ENCODE measurements at places on chromosomes 3 and 15.

GRCh38 chr3:113575206-113575605 is 42.9 kb downstream of the SIDT1 start:
- no peak for DNase-seq

DNA sequence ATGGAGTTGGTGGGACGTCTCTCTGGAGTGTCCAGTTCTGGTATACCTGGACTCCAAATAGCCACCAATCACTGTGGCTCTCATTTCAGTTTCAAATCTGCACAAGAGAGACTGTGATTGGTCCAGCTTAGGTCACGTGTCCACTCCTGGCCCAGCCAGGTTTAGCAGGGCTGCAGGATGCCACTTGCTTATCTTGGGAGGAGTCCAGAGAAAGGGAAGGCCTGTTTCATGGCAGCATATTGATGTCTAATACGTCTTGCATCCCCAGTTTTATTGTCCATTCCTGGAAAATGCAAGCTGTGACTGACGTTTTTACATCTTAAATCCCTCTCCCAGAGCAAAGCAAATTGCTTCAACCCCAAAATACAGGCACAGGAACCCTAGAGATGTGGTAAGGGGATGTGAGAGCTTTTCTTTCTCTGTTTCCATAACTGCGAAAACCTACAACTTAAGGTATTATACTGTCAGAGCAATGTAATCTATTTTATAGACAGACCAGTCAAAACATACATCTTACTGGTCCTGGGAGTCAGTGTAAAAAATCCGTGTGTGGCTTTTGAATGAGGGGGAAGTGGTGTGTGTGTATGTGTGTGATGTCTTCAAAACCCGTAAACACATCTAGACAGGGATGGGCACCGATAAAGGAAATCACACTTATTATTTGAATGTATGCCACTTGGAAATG is 274.4 kb downstream of the TLE3 start:
- DNase-seq, result no peak

DNA sequence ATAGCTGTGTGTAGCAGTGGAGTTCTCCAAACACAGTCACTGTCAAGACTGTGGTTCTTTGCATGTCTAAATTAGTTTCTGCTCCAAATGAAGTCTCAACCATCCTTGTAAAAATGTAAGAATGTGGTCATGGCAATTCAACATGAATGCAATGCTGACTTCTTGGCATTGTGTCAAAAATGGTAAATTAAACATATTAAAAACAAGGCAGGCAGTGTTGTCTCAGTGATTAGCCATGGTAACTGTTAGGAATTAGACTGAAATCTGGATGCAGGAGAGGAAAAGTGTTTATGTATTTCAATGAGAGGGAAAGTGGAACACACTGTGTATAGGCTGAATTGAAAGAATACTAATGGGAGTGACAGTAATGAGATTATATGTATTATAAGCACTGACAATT is 597.2 kb downstream of the EDEM1 start:
- no peak for DNase-seq

GRCh38 chr3:24288496-24289236 is 206.0 kb downstream of the THRB start:
- DNase-seq, result no peak

GRCh38 chr15:52148403-52148802 is 35.8 kb upstream of the BCL2L10 start:
- no peak for DNase-seq

DNA sequence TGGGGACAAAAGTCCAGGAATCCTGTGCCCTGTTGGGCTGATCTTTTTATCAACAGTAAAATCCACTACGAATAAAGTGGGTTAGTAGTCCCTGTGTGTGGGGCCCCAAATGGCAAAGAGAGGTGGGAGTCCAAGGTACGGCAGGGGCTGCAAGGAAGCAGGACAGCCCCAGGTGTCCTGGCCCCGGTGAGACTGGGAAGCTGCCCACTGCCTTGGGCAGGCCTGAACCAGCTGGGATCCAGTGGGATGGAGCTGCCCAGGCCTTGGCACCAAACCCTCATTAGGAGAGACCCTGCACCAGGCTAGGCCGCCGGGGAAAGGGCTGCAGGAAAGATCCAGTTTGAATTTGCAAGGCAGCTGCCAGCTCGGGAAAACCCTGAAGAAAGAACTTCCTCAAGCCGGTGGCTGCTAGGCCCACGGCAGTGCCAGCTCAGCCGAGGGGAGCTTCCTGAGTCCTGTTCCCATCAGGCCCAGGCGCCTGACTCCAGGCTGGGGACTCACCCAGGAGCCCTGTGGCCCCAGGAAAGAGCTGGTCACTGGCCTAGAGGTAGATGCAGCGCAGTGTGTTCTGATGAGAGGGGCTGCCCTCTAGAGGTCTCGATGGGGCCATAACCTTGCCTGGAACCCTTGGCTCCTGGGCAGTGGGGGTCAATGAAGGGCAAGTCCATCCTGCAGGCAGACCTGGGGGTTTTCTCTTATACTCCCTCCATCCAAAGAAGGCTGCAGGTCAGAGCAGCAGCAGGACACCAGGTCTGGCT is 14.4 kb upstream of the GNAI2 start:
- DNase-seq, result no peak

GRCh38 chr3:135324301-135324700 is 529.2 kb downstream of the EPHB1 start:
- no peak for DNase-seq

All from activated gamma-delta T cell (primary cell).